NAMALWA (cell line): ENCODE measurements at places on chromosomes 1 and 21.

DNA sequence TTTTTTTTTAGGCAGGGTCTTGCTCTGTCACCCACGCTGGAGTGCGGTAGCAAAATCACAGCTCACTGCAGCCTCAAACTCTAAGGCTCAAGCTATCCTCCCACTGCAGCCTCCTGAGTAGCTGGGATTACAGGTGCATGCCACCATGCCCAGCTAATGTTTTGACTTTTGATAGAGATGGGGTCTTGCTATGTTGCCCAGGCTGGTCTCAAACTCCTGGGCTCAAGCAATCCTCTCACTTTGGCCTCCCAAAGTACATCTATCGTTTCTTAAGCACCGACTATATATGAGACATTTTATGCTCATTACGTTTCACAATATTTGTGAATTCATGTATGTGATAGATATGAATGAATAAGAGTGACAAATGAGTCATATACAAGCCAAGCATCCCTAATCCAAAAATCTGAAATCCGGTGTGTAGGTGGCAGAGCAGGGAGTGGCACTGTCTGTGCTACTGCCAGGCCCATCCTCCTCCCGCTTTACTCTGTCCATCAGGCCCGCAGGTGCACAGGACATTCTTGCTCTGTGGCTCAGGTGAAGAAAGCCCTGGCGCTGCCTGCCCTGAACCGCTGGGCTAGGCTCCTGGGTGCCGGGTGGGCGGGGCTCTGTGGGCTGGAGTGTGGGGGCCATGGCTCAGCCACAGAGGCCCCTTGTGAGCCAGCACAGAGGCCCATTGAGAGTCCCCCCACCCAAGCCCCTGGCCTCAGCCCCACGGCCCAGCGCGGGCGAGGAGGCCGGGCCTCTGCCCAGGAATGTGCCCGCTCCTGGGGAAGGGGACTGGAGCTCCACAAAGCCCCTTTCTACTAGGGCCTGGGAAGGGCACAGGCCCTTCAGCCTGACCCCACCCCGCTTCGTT is 45.3 kb downstream of the HSPG2 start:
- DNase-seq = no peak

- DNase-seq = no peak
Observed at GRCh38 chr1:5980314-5981008, 11.8 kb downstream of the NPHP4 start.

- DNase-seq = no peak
Observed at GRCh38 chr1:22680726-22681125, 27.7 kb downstream of the C1QB start.

DNA sequence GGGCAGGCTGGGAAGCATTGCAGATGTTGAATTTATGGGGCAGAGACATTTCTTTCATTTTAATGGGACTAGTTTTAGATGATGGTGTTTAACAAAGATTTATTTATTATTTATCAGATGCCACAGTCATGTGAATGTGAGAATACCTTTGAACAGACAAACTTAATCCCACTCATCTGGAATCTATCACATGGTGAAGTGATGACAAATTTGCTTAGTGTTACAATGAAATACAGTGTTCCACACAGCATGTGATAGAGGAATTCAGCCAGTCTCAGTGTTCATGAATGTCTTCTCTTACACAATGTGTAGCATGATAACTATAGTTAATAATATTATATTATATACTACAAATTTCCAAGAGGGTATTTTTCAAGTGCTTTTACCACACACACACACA is 1361.7 kb upstream of the B3GALT2 start:
- DNase-seq = no peak

DNA sequence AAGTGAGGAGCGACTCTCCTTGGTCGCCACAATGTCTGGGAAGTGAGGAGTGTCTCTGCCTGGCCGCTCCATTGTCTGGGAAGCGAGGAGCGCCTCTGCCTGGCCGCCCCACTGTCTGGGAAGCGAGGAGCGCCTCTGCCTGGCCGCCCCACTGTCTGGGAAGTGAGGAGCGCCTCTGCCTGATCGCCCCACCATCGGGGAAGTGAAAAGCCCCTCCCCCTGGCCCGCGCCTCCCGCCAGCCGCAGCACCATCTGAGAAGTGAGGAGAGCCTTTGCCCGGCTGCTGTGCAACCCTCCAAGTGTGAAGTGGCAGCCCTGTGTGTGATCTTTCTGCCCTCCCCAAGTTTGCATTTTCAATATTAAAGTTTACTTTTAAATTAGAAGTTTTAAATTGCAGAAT is 95.0 kb upstream of the PPP2R5A start:
- DNase-seq = no peak

GRCh38 chr1:5994713-5995621 is 2.7 kb upstream of the NPHP4 start:
- peak; percentile 30 for DNase-seq

- no peak for DNase-seq
Observed at GRCh38 chr1:13951793-13952751, 252.1 kb downstream of the PRDM2 start.

GRCh38 chr1:76302711-76303339 is 228.3 kb downstream of the ST6GALNAC3 start:
- DNase-seq = peak; percentile 41

GRCh38 chr1:230681599-230681998 is 32.3 kb downstream of the AGT start:
- DNase-seq = no peak
